ENCODE measurements at places on chromosomes 4 and X.
A peak's percentile ranks its signal among the peaks of the same experiment; 100 is the strongest.

DNA sequence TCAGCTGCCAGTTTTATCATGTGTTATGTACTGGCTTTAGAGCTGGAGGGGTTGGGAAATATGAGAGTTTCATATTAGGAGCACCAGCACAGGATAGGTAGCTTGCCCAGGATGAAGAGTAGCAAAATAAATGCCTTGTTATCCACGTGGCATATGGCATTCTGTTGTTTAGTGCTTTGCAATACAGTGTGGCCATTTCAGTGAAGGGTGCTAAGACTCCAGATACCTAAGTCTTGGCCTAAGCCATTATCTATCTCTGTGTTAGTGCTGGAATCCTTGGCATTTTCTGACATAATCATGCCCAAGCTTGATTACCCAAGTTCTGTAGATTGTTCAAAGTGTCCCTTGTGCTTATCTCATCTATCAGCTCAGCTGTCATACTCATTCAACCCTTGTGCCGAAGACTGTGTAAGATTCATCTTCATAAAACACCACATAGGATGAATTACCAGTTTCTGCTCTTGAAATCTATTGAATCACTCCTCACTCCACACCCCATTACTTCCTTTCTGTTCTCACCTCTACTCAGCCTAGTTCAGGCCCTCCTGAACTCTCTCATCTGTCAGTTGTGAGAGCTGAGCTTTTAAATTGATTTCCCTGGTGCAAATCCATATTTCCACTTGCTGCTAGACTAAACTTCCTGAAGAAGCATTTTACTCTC, 73.5 kb downstream of the CLCN5 start:
- no peak for DNase-seq

DNA sequence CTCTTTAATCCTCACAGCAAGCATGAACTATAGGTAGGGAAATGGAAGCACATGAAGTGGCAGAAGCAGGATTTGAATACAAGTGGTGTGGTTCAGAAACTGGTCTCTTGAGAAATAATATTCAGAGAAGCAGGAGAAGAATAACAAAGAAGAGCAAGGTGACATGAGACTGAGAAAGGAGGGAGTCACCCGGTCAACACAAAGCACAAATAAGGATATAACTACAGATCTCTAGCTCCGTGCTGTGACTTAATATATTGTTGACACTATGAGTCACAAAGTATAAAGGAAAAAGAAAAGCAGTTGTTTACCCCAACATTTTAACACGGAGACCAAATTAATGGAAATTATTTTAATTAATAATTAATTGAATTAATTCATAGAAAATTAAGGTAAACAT, 204.5 kb downstream of the CPE start:
- DNase-seq, result no peak

DNA sequence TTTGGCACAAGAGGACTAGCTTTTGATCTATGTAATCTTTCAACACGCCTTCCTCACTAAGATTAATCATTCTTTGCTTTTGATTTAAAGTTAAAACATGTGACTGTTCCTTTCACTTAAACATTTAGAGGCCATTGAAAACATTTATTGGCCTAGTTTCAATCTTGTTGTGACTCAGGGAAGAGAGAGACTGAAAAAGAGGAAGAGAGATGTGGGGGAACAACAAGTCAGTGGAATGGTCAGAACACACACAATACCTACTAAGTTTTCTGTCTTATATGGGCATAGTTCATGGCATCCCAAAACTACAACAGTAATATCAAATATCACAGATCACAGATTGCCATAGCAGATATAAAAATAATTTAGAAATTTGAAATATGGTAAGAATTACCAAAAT, 812.9 kb upstream of the AGA start:
- DNase-seq, result no peak

DNA sequence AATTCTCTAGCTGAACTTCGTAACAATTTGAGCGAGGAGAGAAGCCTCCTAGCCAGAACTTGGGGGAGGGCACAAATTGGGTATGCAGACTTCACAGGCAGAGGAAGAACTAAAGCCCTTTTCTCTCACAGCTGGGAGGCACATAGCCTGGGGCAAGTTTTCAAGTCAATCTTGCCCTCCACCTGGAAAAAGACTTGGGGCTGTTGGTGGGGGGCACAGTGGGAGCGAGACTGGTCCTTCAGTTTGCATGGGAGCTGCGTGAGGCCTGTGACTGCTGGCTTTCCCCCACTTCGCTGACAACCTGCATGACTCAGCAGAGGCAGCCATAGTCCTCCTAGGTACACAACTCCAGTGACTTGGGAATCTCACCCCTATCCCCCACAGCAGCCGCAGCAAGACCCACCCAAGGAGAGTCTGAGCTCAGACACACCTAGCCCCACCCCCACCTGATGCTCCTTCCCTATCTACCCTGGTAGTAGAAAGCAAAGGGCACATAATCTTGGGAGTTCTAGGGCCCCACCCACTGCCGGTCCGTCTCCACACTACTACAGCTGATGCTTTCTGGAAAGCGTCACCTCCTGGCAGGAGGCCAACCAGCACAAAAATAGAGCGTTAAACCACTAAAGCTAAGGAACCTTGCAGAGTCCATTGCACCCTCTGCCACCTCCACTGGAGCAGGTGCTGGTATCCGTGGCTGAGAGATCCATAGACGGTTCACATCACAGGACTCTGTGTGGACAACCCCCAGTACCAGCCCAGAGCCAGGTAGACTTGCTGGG, 160.8 kb downstream of the CBLL2 start:
- DNase-seq, result no peak

DNA sequence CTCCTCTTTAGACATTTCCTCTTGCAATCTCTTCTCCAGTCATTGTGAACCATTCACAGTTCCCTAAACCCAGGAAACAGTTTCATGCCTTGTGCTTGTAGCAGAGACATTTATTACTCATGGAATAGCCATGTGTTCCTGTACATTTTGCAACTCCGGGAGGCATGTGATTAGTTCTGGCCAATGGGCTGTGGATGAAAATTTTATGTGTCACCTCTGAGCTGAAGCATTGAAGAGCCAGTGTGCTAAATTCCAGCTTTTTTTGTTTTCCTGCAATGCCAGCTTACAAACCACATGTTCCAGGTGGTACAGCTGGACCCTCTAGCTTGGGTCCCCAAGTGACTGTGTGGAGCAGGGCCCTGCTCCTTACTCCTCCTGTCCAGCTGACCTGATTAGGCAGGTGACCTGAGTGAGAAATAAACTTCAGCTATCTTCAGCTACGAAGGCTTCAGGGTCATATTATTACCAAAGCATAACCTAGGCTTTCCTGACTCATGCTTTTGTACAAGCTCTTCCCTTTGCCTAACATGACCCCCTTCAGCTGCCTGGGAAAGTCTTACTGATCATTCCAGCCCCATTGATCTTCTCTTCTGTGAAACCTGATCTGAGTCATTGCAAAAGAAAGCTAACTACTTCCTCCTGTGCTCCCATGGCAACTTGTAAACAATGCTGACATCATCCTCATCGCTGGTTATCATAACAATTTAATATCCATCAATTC, 200.4 kb downstream of the PTTG2 start:
- peak; percentile 88 for DNase-seq

DNA sequence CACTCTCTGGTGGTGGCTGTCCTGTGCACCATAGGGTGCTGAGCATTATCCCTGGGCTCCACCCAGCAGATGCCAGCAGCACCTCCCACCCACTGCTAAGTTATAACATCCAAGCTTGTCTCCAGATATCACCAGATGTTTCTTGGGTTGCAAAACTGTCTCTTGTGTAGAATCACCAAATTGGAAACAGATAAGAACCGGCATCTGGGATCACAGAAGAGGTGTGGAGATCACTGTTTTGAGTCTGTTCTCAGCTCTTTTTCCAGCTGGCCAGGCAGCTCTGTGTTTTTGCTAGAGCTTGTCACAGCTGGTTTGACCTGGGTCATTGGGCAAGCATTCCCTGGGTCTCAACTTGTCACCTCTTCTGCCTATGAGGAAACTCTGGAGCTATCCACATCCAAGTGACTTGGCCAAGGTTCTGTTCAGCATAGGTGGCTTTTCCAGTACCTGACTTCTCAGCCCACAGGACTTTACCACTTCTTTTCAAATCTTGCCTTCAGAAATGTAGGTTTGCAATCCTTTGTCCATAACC, 15.3 kb upstream of the PUDP start:
- DNase-seq, result no peak

- DNase-seq, result no peak
Measured at GRCh38 chr4:88005076-88005475, 2.4 kb upstream of the PKD2 start.

DNA sequence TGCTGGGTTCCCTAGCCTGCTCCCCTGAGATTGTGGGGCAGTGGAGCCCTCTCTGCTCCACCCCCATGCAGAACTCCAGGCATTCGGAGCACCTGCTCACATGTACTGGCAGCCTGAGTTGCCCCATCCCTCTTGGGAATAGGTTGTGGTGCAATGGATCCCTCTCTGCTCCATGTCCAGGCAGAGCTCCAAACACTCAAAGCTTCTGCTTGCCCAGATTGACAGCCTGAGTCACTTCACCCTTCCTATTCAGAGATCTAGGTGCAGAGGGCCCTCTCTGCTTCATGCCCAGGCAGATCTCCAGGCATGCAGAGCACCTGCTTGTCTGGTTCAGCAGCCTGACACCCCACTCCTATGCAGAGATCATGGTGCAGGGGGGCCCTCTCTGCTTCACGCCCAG, 18.6 kb upstream of the TEX13B start:
- no peak for DNase-seq

- no peak for DNase-seq
Measured at GRCh38 chrX:148609515-148610327, 109.3 kb downstream of the AFF2 start.

DNA sequence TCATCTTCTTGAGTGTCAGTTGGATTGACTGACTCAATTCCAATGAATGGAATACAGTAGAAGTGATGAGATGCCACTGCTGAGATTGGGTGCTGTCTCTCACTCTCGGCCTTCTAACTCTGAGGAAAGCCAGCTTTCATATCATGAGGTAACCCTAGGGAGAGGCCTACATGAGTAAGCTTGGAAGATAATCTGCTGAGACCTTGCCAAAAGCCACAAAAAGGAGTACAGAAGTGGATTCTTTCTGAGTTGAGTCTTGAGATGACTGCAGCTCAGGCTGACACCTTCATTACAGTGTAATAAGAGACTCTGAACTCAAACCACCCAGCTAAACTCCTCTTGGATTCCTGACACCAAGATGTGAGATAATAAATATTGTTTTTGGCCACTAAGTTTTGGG, 537.4 kb upstream of the MAGEB18 start:
- DNase-seq, result no peak

- no peak for DNase-seq
Measured at GRCh38 chrX:72475952-72476668, 96.5 kb downstream of the HDAC8 start.

DNA sequence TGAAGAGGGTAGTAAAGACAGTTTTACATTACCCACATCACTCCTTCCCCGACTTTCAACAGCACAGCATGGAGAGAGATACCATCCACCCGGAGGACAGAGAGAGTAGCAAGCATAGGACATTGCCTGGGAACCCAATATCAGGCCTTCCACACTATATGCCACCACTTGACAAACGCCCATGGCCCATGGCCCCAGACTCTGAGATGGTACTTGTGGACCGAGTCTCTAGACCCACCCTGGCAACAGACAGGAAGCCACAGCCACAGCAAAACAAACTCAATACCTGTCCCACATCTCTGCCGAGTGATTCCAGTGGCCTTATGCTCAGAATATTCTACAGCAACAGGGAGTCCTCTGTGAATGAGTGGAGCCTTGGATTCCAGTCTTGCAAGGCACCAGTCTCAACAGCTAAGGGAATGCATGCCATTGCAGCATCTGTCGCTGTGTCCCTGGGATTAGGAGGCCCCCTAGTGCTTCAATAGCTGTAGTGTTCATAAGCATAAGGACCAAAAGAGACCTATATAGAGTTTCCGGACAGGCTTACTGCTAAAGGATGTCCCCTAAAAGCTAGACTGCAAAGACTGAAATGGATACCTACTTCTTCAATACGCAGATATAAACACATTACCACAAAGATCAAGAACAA, 14.7 kb upstream of the CT55 start:
- peak; percentile 59 for DNase-seq

- no peak for DNase-seq
Measured at GRCh38 chr4:71303287-71303686, 35.5 kb upstream of the SLC4A4 start.

- no peak for DNase-seq
Measured at GRCh38 chr4:186029571-186030398, 39.2 kb upstream of the TLR3 start.

DNA sequence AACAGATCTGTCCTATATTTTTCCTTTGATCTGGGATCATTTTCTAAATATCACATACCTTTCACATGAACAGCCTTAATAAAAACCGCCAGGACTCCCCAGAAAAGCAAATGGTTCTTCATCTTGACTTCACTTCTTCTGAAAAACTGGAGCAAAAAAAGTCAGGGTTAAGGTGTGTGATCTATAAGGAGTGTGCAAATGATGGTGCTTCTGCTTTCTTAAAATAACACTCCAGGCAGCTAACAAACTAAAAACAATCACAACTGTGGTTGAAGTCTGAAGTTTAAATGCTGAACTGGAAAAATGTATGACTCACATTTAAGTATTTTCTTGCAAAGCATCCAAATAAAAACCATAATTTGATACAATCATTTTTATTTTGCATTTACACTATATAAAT, at the start of gene JCHAIN:
JCHAIN (minus strand) TSS at position 140 of the 400 bp plus-strand sequence; CDS start at position 122, 18 bp downstream.
- DNase-seq, result no peak

DNA sequence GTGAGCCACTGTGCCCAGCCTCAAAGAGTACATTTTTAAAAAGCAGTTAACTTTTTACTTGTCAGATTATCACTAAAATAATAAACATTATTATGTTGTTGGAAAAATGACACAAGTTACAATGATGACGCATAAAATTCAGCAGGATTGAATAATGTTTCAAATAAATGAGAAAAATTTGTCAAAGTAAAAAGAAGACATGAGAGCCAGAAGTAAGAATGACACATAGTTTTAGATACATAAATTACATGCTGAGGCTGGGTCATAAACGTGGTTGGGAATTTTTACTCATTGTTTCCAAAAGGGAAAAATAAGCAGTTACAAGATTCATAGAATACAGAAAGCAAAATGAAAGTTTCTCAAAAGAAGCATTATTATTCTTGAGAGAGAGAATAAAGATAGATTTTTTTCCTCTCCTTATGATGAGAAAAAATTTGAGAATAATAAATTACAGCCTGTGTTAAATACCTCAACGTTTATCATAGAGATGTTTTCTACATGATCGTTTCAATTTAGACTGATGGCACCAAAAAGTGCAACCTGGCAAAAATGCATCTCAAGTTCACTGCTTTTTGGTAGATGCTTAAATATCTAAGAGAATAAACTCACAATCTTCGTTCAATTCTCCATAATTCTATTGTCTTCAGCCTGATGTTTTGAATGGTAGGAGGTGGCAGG, 40.4 kb downstream of the GUCY1B1 start:
- DNase-seq, result no peak

All from activated CD4-positive, alpha-beta T cell treated with anti-CD3 and anti-CD28 coated beads, Interleukin-10, Interleukin-2, amounts not matched to agents 100 ng/mL and 50 ng/mL, durations not matched to agents 16 hours and 8 hours (primary cell).